ENCODE measurements at places on chromosomes 3 and 15.

- DNase-seq = no peak
Observed at GRCh38 chr3:126510308-126510910, 7.2 kb downstream of the UROC1 start.

DNA sequence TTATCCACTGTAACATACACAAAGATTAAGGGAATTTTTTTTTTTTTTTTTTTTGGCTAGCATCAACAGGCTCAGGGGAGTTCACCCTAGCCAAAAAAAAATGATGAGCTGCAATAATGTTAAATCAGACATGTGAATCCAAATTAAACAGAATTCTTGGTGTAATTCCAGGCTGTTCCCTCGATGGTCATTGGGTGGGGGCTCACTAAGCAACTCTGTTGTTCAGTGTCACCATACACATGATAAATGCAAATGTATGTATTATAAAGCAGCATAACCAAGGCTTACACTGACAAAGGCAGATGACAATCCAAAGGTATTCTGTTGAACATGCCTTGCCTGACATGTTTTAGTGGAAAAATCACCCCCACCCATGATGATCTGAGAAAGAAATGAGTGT lies 29.0 kb downstream of the IL1RAP start:
- DNase-seq = no peak

- no peak for DNase-seq
Observed at GRCh38 chr15:65115086-65115485, at the start of gene UBAP1L. TSS of gene UBAP1L (minus strand) at chr15:65115200. CDS start at chr15:65106215, 8,985 bp downstream.

GRCh38 chr3:31448035-31448881 lies 84.5 kb upstream of the STT3B start:
- no peak for DNase-seq

DNA sequence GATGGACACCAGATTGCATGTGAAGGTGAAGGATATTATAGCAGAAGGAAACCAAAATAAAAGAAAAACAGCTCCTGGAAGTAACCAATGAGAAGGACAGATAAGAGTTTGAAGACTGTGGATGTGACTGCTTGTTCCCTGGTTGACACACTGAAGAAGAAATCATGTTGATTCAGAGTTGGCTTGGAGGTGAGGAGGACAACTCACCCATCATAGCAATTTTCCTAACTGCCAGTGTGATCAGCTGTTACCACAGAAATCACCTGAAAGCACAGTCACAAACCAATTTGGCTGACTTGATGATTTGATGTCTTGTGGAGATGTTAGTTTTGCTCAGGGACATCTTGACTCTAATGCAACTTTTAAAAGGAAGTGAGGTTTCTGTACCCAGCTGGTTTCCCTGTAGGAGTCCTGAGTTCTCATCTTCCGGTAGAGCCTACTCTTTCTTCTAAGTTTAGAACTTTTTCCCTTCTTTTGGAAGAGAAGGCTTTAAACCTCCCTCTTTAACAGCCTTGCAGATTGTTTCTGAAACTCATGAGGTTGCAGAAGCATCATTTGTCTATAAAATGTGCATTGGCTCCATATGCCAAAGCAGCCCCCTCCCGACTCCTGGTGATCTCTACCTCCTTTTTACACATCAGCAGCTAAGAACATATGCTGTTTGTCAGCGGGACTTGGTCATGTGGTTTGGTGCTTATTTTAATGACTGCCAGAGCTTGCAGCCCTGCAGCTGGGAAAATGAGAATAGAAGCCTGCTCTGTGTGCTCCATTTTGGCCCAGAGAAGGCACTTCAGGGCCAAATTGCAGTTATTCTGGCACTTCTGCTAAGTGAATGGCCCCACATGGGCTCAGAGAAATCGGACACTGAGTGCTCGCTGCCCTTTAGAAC lies 10.3 kb downstream of the ATG7 start:
- no peak for DNase-seq

DNA sequence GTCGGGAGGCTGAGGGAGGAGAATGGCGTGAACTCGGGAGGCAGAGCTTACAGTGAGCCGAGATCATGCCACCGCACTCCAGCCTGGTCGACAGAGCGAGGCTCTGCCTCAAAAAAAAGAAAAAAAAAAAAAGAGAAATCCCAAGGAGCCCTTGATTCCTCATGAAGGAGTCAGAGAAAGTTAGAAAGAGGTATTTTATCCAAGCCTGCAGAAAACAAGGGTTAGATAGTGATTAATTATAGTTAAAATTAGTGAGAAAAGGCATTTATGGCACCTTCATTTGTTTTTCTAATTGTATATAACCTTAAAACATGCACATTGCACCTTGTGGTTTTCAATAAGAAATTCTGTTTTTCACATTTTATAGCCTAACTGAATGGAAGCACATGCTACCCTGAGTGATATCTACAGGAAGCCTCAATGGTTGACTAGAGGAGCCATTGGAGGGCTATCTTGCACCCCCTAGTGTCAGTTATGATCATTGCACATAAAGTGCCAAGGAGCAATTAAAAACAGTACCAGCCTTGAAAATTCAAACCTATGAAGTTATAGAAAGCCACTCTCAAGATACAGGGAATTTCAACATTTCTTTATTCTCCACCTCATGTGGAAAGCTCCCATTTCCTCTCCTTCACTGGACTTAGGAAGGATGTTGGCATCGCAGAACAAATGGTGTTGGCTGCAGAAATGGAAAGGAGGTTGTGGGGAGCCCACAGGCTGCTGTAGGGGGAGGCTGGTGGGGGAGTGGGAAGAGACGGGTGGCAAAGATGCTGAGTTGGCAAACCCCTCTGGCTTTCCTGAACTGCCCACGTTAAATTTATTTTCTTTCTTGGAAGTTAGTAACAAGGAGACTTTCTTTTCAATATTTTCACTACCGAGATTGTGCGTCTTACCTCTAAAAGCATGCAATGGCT lies 48.5 kb downstream of the ITGA11 start:
- no peak for DNase-seq

DNA sequence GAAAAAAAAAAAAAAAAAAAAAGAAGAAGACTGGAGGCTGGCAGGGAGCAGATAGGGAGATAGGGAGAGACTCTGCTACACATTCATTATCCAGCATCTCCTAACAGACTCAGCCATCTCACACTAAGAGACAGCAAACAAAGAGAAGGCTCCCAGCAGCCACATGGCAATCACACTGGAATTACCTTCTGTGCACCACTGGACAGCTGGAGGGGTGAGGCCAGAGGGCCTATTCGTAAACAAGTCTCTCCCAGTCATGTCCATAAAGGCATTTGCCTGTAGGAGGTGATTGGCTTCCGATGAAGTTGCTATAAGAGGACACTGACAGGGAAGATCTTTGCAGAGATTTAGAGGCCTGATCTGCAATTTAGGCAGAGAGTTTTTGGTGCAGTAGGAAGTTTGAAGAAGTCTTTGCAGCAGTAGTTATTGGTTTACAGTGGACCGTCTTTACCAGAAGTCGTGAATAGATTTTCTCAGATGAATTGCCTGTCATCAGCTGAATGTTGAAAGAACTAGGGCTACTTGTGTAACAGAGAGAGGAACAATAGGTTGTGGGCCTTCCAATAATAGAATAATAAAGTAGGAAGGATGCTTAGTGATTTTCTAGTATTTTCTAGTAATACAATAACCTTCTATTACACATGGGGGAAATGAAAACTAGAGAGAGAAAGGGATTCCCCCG lies 89.7 kb downstream of the TP63 start:
- no peak for DNase-seq

DNA sequence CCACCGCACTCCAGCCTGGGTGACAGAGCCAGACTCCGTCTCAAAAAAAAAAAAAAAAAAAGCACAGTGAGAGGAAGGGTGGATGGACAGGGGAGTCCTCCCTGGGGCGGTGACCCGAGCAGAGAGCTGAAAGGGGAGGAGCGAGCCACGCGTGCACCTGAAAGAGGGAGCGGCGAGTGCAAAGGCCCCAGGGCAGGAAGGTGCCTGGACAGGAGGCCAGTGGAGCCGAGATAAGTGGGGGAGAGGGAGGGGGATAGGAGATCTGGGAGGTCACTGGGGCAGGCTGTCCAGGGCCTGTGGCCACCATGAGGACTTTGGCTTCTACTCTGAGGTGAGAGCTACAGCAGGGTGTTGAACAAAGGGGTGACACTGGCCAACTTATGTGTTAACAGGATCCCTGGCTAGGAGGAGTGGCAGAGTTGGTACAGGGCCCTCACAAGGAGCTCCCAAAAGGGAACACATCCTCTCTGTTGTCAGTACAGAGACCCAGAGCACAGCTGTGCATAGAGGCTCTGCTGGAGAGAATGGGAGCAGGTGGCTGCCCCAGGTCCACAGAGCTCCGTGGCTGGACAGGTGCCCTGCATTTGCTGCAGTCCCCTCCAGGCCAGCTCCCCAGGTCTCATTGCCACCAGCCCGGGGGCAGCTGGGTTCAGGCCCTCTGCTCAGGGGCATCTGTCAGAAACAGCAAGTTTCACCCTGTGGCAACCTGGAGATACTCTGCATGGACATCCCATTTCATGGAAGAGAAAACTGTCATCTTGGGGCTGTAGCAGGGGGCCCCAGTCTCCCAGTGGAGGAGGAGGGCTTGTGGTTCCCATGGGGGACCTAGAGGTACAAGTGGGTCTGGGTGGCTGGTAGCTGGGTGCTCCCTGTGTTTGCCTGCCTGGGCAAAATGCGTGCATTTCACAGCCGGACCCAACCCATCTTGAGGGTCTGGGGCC lies 28.5 kb downstream of the FBLN2 start:
- no peak for DNase-seq
